GM20000 (cell line): ENCODE measurements at places on chromosomes 5 and 9.

DNA sequence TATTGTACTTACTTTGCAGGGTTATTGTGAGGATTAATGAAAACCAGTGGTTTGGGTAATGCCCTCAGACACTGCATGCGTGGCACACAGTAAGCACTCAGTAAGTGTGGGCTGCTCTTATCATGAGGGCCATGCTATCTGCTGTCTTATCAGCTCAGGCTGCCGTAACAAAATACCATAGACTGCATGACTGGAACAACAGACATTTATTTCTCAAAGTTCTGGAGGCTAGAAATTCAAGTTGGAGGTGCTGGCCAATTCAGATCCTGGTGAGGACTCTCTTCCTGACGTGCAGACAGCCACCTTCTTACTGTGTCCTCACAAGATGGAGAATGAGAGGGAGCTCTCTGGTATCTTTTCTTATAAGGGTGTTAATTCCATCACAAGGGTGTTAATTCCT lies 23.9 kb upstream of the SH3PXD2B start:
- DNase-seq = no peak

- DNase-seq = no peak
These were observed 30.4 kb downstream of the SEMA5A start for GRCh38 chr5:9515436-9515835.

DNA sequence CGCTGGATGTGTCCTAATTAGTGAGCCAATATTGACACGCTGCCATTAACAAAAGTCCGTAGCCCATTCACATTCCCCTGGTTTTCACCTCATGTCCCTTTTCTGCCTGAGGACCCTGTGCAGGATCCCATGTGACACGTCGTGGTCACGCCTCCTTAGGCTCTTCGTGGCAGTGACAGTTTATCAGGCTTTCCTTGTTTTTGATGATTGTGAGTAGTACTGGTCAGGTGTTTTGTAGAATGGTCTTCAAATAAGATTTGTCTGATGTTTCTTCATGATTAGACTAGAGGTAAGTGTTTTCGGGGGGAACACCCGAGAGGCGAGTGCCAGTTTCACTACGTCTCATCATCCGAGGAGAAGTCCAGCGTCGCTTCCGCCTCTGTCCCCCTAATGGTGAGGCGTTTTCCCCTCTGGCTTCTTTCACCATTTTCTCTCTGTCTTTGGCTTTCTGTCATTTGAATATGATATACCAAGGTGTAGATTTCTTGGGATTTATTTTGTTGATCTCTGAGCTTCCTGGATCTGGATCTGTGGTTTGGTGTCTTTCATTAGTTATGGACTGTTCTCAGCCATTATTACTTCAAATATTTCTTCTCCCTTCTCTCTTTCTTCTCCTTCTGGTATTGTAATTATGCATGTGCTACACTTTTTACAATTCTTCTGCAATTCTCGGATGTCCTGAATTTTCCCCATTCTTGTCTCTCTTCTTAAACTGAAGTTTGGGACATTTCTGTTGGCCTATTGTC lies 57.3 kb downstream of the TRIP13 start:
- DNase-seq = no peak

DNA sequence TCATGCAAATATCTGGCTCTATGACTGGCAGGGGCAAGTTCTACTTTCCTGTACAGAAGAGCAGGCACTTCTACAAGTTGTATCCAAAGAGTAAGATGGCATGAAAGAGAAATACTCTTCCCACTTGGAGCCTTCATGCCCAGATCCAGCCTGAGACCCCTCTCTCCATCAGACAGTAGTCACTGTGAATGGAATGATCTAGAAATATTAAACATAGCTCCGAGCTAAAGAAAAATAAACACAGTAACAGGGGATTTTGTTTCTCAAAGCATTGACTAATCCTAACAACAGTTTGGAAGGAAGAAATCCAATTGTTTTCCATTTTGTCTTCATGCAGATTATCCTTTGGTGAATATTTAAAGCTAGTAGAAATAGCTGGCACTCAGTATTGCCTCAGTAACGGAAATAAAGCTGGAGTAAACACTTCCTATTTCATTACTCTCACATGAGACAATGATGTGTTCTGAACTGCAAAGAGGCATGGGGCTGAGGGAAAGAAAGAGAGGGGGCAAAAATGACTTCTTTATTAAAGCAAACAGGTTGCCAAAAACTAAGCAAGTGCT lies 100.0 kb downstream of the SEMA5A start:
- no peak for DNase-seq

DNA sequence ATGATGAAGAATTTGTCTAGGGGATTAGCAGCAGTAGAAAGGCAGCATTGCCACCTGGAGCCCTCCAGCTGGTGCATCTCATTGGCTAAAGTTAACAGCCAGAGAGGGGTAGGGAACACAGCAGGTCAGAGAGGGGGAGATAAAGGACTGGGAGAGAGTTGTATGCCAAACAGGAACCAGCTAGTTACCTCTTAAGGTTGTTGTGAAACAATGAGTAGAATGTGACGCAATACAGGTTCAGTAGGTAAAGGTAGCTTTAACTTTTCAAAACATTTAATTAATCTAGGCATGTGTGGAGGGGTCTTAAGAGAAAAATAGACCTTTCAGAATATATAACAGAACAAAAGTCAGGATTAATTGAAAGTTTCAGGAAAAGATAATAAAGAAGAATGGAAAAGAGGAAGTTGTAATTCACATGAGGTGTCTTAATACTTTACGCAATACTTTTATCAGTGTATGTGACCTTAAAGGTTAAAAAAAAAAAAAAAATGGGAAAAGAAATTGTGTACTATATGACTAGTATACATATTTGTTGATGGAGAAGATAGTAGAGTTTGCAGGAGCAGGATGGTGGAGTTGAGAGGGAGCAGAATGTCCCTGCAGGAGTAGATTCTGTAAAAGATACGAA lies 14.3 kb downstream of the FBXO38 start:
- no peak for DNase-seq

- no peak for DNase-seq
These were observed 69.5 kb downstream of the ACTL7B start for GRCh38 chr9:108786322-108786721.

GRCh38 chr5:160169326-160169725 lies 50.1 kb upstream of the PWWP2A start:
- DNase-seq = no peak

GRCh38 chr5:124669956-124670721 lies 76.3 kb downstream of the ZNF608 start:
- no peak for DNase-seq

- no peak for DNase-seq
These were observed 187.6 kb upstream of the EFNA5 start for GRCh38 chr5:107858324-107858723.

DNA sequence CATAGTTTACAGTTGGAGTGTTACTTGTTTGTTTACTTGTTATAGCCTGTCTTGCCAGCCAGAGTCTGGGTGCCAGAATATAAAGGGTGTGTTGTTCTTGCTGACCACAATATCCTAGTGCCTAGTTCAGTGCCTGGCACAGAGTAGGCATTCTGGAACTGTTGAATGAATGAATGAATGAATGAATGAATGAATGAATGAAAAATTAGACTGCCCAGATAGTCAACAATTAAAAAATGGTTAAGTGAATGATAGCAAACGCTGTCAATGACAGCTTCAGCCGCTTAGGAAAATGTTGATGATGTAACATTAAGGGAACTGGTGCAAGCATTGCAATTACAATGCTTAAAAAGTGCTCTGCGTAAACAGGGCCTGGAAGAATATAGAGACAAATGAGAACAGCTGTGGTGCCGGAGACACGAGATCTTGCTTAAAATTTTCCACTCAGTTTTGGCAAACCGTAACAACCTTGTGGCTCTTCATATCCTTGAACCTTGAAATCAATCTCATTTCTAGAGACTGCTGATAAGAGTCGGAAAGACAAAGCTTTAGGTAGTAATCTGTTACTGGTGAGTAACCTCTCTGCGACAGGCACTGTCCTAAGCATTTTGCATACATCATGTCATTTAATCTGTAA lies 4.7 kb upstream of the TTLL11 start:
- no peak for DNase-seq

- no peak for DNase-seq
These were observed 2.7 kb upstream of the IRF1 start for GRCh38 chr5:132493241-132493640.

GRCh38 chr9:129455151-129455995 lies 165.5 kb downstream of the C9orf50 start:
- no peak for DNase-seq

GRCh38 chr9:93649610-93650261 lies 73.4 kb downstream of the PHF2 start:
- no peak for DNase-seq
